ENCODE measurements at places on chromosomes 6 and 20.

GRCh38 chr6:35258858-35259193 is 709 bp upstream of the ZNF76 start:
- peak; percentile 10 for DNase-seq

GRCh38 chr6:44193307-44193910 is 23.3 kb upstream of the MYMX start:
- no peak for DNase-seq

DNA sequence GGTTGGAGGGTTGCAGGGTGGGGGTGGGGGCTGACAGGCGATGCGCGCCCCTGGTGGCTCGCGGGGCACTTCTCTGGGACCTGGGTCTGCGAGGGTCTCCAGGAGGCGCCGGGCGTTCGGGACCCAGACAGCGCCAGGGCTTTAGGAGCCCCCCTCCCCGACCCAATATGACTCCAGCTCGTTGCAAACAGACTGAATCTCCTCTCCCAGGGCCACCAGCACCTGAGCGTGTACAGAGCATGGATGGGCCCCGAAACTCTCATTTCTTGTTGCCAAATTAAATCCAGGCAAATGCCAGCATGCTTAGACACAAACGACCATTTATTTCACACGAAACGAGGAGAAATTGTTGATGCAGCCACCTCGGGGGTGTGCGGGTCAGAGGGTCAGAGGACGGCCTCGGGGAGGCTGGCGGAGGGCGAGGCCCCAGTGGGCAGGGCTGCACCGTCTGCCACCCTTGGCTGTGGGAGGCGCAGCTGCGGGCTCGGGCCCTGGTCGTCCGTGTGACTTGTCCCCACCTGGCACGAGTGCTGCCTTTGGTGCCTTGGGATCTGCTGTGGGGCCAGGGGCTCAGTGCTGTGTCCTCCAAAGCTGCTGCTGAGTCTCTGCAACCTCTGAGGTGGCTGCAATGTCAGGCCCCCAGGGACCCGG is 20.9 kb upstream of the GATA5 start:
- DNase-seq, result no peak

- DNase-seq, result no peak
Observed at GRCh38 chr20:17992224-17992637, 23.4 kb downstream of the MGME1 start.

- no peak for DNase-seq
Observed at GRCh38 chr20:48690888-48691287, 136.9 kb downstream of the PREX1 start.

GRCh38 chr20:62142252-62143080 is 728 bp downstream of the PSMA7 start:
- DNase-seq, result no peak

DNA sequence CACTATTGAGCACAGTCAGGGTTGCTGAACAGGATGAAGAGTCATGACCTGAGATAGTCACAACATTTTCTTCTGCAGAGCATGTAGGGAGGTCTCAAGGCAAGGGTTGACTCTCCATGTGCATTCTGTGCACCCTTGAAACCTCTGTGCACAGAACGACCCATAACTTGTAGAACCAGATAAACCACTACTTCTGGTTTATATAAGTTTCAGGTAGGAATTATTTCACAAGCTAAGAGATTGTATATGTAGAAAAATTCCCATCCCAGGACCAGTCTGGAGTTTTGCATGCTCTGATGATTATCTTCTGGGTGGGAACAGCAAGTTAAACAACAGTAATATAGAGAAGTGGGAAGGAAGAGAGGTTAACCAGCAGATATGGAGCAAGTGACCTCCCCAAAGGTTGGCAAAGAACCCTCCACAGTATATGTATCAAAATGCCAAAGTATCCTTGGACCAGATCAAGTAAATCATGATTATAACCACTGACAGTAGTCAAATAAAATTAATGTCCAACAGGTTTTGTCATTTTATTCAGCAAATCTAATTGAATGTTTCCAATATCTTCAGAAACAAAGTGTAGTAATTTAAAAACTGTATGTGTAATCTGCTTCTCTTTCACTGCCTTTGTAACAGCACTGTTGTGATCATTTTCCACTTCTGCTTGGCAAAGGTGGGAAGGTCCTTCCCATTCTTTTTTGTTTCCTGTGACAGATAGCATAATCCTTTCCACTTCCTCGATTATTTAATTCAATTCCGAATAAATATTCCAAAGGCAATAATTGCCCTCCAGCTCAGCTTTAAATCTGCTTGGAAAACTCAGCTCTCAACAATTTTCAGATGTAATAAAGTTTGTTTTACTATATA is 104.4 kb downstream of the SYNE1 start:
- DNase-seq, result no peak

GRCh38 chr20:49420811-49421295 is 61.6 kb downstream of the KCNB1 start:
- no peak for DNase-seq

- no peak for DNase-seq
Observed at GRCh38 chr6:126066053-126067048, 80.0 kb downstream of the TRMT11 start.

DNA sequence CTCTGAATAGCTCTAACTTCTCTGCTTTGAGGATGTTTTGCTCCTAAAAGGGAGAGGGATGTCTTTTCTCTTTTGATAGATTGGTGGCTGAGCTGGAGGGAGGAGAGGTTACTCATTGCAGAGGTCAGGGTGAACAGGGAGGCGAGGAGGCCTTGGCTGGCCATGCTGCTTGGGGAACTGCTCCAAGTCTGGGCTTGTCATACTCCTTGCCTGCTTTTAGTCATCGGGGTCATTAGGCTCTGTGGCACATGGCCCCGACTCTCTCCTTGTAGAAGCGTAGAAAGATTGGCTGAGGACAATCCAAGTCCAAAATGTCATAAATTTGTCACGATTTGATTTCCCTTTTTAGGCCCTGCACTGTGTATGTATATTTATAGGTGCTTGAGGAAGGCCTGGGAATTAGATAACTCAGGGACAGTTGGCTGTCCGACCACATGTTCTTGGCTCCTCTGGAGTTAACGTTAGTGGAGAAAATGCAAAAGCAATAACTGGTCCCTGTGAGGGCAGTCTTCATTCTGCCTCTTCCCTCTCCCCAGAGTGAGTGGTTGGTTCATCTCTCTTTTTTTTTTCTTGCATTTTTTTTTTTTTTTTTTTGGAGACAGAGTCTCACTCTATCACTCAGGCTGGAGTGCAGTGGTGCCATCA is 160.1 kb downstream of the SCP2D1 start:
- no peak for DNase-seq

GRCh38 chr6:52213127-52213526 is 27.0 kb downstream of the IL17A start:
- no peak for DNase-seq

GRCh38 chr6:156390621-156391020 is 386.6 kb upstream of the ARID1B start:
- no peak for DNase-seq

DNA sequence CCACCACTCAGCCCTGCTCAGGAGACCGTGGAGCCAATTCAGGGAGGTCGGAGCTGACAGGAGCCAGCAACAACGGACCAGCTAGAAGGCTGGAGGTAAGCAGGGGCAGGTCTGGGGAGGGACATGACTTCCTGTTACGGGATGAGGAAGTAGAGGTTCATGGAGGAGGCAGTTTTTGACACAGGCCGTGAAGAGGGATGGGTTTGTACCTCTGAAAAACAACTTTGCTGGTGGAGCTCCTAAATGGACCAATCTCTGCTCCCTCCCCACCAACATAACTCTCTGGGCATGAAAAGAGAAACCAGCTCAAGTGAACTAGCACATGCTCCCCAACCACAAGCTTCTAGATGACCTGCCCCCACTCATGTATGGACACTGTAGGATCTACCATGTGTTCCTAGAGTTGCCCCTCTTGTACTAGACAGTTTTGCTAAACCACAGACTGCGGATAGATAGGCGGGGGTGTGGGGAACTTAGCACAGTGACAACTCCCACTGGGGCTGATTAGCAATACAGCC is 31.4 kb downstream of the RALGAPA2 start:
- DNase-seq, result no peak

- no peak for DNase-seq
Observed at GRCh38 chr20:48776306-48776705, 51.5 kb downstream of the PREX1 start.

DNA sequence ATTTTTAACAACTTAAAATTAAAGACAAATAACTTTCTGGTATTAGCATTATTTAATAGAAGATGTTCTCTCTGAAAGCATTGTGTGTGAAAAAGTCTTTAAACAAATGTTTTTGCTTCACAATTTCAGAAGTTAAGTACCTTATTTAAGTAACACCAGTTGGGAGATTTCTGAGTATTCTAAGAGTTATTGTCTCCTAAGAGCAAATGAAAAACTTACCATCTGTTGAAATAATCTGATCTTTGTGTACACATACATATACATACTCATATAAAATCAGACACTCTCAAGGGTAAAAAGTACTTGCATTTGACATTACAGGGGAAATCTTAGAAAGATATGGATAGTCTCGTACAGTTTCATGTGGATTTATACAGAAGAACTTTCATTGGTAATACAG is 2.4 kb downstream of the BTBD3 start:
- no peak for DNase-seq

DNA sequence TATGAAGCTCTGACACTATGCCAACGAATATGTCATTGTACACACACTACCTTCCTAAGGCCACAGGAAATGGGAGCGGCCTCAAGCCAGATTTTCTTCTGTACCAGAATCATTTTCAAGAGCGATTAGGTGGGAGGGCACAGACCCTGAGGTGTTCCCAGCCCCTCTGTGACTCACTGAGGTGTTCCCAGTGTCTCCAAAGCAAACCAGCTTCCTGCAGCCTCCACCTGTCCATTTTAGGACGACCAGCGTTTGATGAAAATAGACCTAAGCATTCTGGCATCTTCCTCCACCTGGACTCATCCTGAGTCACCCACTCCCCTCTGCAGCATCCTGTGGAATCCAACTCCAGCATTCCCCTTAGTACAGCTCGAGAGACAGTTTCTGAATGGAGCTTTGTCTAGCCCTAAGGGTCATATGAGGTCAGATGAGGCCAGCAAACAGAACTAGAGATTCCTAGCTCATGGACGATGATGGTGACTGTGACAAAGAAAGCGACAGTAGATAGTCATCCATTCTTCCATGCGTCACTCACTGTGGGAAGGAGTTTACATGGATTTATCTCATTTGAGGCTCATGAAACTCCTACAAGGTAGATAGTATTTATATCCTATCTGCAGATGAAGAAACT is 203.4 kb downstream of the PTPRT start:
- no peak for DNase-seq

DNA sequence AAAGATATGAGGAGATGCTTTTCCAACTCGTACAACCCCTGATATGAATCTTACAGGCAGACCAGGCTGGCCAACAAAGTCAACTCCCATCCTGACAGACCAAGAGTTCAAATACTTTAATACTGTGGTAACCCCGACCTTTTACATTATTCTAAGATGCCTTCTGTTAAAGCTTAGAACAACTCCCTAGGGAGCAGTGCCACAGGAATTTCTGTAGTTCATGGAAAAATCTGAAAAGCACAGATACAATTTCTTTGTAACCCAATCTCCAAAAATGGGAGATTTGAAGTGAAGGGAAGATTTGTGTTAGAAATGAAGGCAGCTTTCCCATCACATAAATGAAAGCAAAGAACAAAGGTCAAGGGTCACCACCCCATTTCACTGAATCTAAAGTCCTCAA is 151.3 kb upstream of the BEND6 start:
- DNase-seq, result no peak

Measured in activated naive CD8-positive, alpha-beta T cell treated with anti-CD3 and anti-CD28 coated beads, Interleukin-2, amount 50 U/mL, for 16 hours (primary cell).